WTC11 (cell line): ENCODE measurements at places on chromosomes 6 and 20. TPM values are rescaled to one million over a fixed set of nuclear protein-coding genes. Genes with fewer than 3 reads are reported as not detected.

ERVFRD-1 gene
- total RNA-seq, result not detected in 3 replicates

NPBWR2 gene
- total RNA-seq, result not detected in 3 replicates

DUSP15 gene
- total RNA-seq, result 1.7 to 2.4 TPM (median 2.0 TPM) in 3 replicates

KPNA5 gene
- total RNA-seq, result 10.0 to 12.7 TPM (median 12.2 TPM) in 3 replicates

RIPOR2 gene
- total RNA-seq, result 11.3 to 13.5 TPM (median 11.9 TPM) in 3 replicates

ZC3H12D gene
- 0.13 to 0.21 TPM (median 0.14 TPM) in 3 replicates for total RNA-seq

ZC2HC1B gene
- not detected in 3 replicates for total RNA-seq

KIF6 gene
- 0.53 to 0.92 TPM (median 0.57 TPM) in 3 replicates for total RNA-seq

UST gene
- 32.1 to 33.8 TPM (median 33.8 TPM) in 3 replicates for total RNA-seq

PRDM13 gene
- total RNA-seq, result 0.09 to 0.14 TPM (median 0.11 TPM) in 3 replicates
